ENCODE measurements at places on chromosomes 12 and 14.

- no peak for DNase-seq
Measured at GRCh38 chr12:50188241-50188781, 21.1 kb upstream of the CERS5 start.

DNA sequence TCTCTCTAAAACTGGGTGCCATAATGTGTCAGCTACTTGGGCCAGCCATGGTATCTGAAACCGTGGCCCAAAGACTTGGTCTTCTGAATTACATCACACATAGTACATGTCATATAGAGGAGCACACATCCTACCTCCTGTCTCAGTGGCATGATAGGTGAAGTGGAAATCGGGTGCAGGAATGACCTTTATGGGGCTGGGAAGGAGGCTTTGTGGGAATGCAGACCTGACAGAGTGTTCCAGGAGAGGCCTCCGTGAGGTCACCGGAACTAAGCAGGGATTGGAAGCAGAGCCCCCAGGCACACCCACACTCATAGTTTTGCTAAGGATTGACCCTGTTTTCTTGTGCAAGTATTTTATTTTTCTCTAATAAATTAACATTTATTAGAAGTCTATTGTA lies 82.6 kb downstream of the NTF3 start:
- DNase-seq, result no peak

GRCh38 chr12:96352161-96352835 lies 47.9 kb downstream of the CDK17 start:
- DNase-seq, result no peak

GRCh38 chr14:53032838-53033390 lies 82.1 kb upstream of the FERMT2 start:
- DNase-seq, result no peak

DNA sequence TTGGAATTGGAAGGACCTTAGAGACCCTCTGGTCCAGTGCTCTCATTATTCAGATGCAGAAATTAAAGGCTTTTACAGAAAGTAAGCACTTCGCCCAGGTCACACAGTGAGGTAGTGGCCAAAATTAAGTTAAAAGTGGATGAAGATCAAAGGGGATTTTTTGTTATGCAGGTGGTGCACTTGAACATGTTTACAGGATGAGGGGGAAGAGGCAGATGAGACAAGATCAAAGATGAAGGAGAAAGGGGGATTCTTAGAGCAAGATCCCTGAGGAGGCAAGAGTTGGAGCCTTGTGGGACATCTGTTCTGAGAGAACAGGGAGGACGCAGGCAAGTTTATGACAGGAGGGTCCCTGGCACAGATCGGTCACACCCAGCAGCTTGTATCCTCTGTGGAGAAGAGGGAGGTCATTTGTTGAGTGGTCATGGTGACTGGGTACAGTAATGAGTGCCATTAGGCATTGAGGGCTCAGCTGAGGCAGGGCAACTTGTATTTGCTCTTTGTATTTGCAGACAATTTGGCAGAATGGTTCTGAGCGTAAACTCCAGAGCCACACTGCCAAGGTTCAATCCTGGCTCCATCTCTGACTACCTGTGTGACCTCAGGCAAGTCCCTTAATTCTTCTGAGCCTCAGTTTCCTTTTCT lies 84.0 kb downstream of the BORCS5 start:
- no peak for DNase-seq

DNA sequence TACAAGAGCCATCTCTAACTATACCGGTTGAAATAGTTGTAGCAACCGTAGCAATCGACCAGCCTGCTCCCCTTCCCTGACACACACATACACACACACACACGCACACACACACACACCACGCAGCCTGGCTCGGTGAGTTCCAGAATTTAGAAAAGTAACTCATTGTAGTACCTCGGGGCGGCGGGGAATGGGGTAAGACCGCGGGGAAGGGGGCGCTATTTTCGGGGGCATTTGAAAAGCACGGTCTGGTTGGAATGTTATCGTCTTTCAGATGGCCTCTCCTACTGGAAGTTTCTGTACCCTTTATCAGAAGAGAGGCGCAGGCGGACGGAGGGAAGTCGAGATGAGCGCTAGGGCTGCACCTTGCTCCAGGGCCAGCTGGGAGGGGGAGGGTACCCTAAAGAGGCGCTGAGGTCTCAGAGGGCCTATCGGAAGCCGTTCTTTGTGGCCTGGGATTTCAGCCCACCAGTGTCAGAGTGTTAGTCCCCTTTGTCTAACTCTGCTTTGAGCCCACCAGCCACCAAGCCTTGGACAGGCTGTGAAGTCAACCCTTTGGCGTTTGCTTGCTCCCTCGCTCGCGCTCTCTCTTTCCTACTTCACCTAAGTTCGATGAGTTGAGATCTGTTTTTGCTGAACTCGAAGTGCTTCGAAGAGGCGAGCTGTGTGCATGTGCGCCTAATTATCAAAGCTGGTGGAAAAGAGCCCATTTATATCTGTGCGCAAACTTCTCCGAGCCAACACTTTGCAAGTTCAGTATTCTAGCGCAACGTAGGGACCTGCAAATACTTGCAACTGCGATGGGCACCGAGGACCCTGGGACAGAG lies 837 bp downstream of the COL2A1 start:
- no peak for DNase-seq

DNA sequence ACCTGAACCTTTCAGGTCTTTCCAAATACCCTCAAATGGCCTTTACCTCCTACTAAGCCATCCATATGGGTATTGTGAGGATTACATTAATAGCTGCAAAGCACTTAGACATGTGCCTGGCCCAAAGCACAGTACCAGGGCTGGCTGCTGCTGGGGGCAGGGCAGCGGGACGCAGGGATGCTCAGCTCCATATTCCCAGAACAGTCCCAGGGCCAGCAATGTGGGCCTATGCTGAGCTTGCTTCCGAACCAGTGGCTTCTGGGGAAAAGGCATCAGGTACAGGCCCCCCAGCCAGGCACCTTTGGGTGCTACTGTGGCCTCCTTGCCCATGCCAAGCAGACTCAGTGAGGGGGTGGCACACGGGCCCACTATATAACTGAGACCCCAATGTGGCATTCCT lies 10.4 kb downstream of the ACTN1 start:
- no peak for DNase-seq

DNA sequence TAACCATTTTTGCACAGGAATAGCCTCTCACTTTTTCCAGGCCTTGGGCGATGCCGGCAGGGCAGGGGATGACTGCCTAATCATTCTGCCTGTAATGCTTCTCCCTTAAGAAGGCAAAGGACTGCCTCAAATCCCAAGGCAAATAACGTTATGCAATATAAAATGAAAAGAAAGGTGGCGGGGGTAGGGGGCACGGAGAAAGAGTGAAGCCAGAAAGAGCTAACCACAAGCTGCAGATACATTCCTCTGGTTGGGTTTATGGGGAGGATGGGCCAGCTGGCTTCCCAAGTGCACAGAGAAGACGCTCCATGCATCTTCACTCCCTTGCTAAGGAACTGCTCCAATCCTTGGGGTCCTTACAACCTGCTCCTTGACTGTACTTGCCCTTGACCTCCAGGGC lies 229.5 kb downstream of the FOXN3 start:
- no peak for DNase-seq

DNA sequence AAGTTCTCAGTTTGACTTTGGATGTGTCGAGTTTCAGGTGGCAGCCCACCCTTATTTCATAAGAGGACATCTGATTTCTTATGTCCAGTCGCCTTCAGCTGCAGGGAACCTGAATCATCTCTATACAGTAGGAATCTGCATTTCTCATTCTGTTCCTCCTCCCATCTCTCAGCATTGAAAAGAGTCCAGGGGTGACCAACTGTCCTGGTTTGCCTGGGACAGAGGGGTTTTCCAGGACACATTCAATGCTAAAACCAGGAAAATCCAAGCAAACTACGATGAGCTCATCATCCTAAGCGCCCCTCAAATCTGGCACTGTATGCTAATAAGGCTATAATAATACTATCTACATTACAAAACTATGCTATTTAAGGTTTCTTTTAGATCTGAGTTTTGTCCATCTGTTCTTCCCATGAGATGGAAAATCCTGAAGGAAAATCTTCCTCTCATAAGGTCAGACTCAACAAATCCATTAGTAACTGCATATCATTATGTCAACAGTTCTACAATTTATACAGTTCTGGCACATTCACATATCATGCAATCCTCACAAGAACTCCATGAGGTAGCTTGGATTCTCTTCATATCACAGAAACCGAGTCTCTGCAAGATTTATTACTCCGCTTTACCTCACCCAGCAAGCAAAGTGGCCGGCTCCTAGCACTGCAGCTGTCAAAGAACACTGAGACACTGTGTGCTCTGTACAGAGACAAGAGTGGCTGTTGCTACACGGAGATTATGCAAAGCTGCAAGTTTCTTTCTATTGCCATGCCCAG lies 15.6 kb upstream of the CALM1 start:
- DNase-seq, result no peak

- no peak for DNase-seq
Measured at GRCh38 chr12:111362687-111363475, 6.0 kb downstream of the PHETA1 start.

- peak; percentile 93 for DNase-seq
Measured at GRCh38 chr12:55720894-55721444, 776 bp downstream of the RDH5 start.

DNA sequence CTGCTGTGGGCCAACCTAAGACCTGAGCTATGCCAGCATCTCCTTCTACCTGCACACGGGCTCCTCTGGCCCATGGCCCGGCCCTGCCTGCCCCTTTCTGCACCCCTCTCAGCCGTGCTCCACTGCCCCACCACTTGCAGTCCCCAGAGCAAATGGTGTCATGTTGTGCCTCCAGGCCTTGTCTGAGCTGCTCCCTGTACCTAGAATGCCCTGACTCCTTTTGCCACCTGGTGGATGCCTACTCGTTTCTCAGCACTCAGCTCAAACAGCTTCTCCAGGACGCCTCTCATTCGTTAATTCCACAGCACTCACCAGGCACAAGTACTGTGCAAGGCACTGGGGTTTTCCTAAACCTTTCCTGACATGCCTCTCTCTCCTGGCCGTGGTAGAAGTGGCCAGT lies 63.2 kb upstream of the PNMA1 start:
- no peak for DNase-seq

DNA sequence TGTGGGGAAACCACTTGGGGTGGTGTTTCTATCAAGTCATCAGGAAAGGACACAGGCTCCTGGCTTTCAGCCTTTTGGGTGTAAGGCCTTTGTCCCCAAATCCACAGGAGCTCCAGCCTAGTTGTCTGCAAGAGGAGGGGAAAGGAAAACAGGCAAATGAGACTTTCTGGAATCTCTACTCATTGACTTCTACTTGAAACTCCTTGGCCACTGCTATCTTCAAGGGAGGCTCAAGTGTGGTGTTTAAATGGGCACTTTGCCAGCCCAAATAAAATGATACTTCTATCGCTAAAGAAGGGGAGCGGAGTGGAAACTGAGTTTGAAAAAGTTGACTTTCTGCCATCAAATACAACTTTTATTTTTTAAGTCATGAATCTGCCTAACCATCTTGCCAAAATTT lies 445.9 kb upstream of the RGS6 start:
- no peak for DNase-seq

DNA sequence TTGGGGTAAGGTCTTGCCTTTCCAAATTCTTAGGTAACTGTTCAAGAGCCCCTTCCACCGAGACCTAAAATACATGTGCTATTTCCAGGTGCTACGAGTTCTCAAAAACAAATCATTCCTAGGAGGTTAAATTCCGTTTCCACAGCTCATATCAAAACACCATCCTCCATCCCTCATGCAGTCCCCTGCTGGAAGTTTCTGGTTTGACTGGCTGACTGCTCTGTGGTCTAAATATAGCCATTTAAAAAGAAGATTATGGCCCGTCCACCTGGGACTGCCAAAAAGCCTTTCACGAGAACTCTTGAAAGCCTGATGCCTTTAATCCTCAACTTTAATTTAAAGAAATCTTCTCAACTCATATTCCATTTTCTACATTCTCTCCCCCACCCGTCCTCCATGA lies 201.5 kb upstream of the MYL2 start:
- DNase-seq, result no peak

GRCh38 chr14:56119201-56119981 lies 1.2 kb downstream of the PELI2 start:
- peak; percentile 57 for DNase-seq

DNA sequence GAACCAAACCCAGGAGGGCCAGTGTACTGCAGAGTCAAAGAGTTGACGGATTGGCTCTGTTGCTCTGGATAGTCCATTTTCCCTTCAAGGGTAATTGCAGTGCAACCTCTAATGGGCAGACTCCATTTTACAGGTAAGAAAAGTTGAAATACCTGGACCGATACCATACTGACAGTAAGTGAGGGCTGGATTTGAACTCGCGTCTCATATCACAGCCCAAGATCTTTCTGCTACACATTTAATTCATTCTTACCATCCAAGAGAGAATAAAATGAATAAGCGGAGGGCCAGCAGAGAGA lies 356 bp upstream of the ZC3H14 start:
- DNase-seq, result no peak

DNA sequence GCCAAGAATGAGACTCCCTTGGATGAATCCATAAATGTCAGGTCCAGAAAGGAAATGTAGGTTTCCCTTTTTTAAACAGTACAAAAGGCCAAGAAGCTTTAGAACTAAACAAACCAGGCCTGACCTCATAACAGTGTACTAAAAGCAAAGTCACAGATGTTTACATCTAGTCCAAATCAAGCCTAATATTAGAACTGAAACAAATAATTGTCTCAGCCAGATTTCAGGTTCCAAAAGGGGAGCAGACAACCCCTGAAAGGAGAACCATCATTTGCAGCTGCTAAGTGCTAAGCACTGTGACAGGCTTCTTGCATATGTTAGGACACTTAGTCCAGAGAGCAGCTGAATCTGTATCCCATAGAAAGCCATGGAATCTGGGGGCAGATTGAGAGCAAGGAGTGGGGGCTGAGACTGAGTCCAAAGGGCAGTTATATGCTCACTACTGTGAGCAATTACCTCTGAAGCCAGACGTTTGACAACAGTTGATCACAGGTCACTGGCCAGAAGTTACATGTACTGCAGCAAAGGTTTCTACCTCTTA lies 90.1 kb downstream of the STXBP6 start:
- no peak for DNase-seq

DNA sequence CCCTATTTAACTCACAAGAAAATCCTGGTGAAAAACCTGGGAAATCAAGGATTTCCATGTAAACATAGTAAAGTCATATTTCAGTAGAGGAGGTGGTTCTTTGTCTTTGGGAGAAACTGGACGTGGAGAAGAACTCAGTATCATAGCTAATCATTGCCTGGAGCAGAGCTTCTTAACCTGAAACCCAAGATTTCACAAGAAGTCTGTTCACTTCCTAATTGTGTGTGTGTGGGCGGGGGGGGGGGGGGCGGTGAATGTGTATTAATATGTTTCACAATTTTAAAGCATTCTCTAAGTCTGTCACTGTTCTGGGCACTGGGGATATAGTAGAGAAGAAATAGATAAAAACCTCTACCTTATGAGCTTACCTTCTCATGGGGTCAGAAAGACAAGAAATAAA lies 96.7 kb upstream of the PPP4R3A start:
- DNase-seq, result no peak

DNA sequence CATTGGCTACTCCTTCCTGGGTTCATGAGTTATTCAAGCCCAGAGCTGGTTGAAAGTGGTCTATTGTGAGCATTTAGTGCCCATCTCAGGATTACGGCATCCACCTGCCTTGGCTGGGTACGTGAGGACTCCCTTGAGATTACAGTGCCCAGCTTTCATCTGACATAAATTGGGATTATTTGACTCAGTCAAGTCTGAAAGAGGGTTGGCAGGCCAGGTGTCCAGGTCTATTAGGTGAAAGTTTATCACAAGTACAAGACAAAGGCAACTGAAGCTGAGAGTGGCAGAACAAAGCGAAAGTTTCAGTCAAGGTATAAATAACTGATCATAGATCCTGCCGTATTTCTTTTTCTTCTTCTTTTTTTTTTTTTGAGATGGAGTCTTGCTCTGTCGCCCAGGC lies 84.6 kb upstream of the ATF7IP start:
- no peak for DNase-seq

All from Daoy (cell line).